ENCODE measurements at places on chromosomes 6 and 20. TPM values are rescaled to one million over a fixed set of nuclear protein-coding genes. Genes with fewer than 3 reads are reported as not detected.

The HMGN4 gene
- 110 TPM for total RNA-seq

The MCCD1 gene
- total RNA-seq = not detected

The CUL7 gene
- 18.8 TPM for total RNA-seq

The DOK5 gene
- 4.0 TPM for total RNA-seq

The TP53TG5 gene
- not detected for total RNA-seq

The PRL gene
- total RNA-seq = not detected

All from SJSA1 (cell line).